ENCODE measurements at places on chromosomes 16 and 17.

DNA sequence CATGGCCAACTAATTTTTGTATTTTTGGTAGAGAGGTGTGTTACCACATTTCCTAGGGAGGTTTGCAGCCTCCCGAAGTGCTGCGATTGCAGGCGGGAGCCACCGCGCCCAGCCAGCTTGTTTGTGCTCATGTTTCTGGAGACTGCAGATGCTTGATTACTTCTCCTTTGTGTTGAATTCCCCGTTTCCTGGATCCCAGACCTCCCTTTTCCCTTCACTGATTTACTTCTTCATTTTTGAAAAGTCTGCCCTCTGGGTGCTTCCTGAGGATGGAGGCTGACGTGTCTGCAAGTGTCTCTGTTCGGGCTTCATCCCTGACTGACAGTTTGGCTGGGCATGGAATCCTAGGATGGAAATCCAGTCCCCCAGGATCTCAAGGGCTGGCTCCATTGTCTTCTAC is 7.0 kb upstream of the TRIM47 start:
- DNase-seq = no peak

GRCh38 chr16:5541356-5541755 is 443.8 kb upstream of the EEF2KMT start:
- no peak for DNase-seq

- DNase-seq = no peak
Observed at GRCh38 chr16:29848420-29849297, 14.4 kb downstream of the CDIPT start.

DNA sequence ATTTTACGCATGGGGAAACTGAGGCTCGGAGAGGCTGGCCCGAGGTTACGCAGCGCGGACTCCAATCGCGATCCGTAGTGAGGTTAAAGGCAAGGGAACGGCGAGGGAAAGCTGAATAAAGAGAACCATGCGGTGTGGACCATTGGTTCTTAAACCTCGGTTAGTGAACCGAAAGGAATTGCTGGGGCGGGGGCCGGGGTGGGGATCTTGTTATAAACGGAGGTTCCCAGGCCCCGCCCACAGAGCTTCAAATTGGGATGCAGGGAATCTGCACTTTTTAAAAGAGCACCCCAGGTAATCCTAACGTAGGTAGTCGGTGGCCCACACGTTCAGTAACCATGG is 524 bp downstream of the IQCK start:
- no peak for DNase-seq

- DNase-seq = no peak
Observed at GRCh38 chr16:87052506-87052905, 264.7 kb downstream of the C16orf95 start.

DNA sequence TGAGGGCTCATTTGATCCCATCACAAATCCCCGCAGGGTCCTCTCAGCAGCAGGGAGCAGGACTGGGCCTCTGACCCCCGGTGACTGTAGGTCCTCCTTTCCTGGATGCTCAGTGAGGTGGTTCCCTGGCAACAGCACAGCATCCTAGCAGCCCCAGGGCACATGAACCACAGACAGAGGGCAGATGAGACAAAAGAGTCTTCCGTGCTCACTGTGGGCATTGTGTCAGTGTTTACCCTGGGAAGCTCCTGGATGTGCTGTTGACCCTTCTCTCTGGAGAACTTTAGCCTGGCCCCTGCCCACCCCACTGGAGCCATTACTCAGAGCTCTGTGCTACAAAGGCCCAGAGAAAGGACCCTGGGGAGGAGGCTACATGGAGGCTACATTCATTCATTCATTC is 21.7 kb upstream of the TMEM220 start:
- no peak for DNase-seq

All from NCI-H2029 treated with DMSO at 0.1 percent for 48 hours (cell line).